ENCODE measurements at places on chromosomes 11 and 22.

GRCh38 chr11:94678236-94678635 is 89.9 kb upstream of the AMOTL1 start:
- no peak for DNase-seq

- no peak for DNase-seq
Measured at GRCh38 chr11:66891851-66892660, 35.2 kb downstream of the LRFN4 start.

- DNase-seq: peak; percentile 86
Measured at GRCh38 chr11:126359431-126360048, 4.1 kb downstream of the ST3GAL4 start.

DNA sequence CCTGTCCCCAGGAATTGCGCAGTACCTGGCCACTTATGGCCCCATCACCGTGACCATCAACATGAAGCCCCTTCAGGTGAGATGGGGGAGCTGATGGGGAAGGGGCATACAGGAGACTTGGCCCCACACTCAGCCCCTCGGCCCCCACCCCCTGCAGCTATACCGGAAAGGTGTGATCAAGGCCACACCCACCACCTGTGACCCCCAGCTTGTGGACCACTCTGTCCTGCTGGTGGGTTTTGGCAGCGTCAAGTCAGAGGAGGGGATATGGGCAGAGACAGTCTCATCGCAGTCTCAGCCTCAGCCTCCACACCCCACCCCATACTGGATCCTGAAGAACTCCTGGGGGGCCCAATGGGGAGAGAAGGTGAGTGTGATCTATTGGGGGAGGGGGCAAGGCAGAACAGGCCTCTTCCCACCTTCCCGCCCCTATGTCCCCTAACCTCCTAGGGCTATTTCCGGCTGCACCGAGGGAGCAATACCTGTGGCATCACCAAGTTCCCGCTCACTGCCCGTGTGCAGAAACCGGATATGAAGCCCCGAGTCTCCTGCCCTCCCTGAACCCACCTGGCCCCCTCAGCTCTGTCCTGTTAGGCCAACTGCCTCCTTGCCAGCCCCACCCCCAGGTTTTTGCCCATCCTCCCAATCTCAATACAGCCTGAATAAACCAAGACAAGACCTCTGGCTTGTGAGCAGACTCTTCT is 3.6 kb downstream of the CTSW start:
- DNase-seq: no peak

DNA sequence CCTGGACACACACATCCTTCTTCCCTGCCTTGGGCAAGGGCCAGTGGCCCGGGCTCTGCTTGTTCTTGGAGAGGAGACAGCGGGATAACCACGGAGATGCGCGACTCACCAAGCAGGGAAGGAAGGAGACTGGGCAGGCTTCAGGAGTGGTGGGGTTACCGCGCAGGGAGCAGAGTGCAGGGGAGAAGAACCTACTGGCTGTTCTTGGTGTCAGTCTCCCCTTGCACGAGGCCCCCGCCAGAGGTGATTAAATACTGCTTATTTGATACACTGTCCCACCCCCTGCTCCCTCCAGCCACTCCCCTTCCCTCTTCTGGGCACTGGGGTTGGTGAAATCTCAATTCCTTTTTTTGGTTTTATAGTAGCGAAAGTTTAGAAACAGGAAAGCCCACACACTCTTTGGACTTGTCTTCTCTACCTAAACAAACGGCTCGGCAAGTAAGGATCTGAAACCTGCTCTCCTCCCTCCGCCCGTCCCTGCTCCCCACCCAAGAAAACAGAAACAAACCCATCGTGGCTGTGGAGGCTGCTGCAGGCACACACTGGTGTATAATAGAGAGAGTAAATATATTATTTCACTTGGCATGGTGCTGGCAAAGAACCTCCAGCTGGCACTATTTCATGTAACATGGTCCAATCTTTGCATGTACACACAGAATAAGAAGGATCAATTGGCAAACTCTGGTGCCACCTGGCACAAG is 10.8 kb downstream of the LARGE2 start:
- DNase-seq: no peak

- no peak for DNase-seq
Measured at GRCh38 chr11:110832539-110832938, 120.3 kb upstream of the ARHGAP20 start.

- DNase-seq: no peak
Measured at GRCh38 chr22:35911877-35912276, 116.7 kb downstream of the RBFOX2 start.

- peak; percentile 50 for DNase-seq
Measured at GRCh38 chr22:21712751-21713427, 22.7 kb downstream of the YPEL1 start.

GRCh38 chr22:27329966-27330645 is 471.4 kb downstream of the MN1 start:
- DNase-seq: no peak

DNA sequence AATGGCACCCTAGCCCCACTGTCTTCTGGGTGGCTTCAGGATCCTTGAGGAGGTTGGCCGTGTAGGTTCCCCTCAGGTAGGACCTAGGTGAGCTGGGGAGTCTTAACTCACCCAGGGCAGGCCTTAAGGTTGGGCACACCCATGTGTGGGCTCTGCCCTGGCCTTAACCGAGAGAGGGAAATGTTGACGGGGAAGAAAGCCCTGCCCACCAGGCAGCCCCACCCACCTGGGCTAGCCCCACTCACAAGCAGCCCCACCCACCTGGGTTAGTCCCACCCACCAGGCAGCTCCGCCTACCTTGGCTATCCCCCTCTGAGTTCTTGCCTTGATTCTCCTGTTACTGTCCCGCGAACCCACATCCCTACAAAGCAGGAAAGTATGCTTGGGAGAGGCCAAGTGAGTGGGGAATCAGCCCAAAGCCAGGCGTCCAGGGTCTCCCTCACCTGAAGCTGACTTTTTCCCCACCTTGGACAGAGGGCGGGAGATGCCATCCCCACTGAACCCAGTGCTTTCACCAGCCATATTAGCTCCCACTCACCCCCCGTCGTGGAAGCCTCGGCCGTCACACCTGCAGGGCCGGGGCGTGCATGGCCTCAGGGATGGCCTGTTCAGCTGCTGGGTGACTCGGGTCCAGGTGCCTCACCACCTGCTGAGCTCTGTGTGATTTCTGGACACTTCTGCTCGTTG is at the start of gene MYEOV:
Gene MYEOV (plus strand): TSS at position 337 of the 687 bp plus-strand sequence. CDS start 1,200 bp downstream, outside the sequence.
- no peak for DNase-seq

DNA sequence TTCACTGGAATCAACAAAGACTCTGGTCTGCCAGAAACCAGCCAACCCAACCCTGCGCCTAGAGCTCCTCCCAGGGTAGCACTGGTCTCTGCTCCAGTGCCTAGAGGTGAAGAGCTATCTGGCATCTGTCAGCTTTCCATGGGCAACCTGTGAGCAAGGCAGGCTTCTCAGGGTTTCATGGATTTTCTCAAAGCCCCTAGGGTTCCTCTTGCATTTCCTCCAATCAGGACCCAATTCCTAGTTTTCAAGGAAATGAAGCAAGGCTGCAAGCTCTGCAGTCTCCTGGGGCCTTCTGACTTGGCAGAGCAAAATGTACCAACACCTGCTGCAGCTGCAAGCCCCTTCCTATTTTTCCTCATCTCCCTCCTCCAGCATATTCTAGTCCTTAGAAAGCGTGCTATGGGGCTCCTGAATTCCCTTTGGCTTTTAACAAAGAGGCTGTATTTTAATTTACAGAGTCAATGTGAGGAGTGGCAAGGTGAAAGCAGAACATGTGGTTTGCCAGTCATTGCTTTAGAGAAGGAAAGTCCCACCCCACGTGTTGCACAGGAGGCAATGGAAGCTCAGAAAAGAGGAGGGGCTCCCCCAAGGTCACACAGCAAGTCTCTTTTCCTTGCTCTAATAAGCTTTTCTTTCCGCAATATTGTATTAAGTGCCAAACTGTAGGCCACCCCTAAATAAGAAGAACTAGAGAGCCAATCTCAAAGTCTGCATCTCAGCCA is 33.0 kb upstream of the RIC3 start:
- DNase-seq: no peak

GRCh38 chr22:43723816-43724215 is 88.3 kb downstream of the EFCAB6 start:
- no peak for DNase-seq

GRCh38 chr11:60910711-60911380 is 3.1 kb upstream of the TMEM109 start:
- DNase-seq: no peak

GRCh38 chr11:127126986-127127385 is 126.4 kb upstream of the KIRREL3 start:
- no peak for DNase-seq

GRCh38 chr11:65947133-65947532 is 1.9 kb downstream of the TSGA10IP start:
- DNase-seq: no peak

DNA sequence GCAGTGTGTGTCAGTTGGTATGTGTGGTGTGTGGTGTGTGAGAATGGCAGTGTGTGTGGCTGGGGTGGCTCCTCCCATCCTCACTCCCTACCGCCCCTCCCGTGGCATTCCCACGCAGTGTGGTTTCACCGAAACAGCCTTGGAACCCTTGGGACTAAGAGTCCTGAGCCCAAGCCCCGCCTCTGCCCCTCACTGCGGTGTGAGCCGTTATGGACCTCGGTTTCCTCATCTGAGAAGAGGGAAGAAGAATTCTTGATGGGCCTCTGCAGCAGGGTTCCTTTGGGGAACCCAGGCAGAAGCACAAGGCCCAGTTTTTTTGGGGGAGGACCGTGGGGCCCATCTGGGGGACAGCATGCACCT is 7.2 kb downstream of the UPK3A start:
- no peak for DNase-seq

GRCh38 chr11:112864672-112865071 is 96.5 kb upstream of the NCAM1 start:
- DNase-seq: no peak

DNA sequence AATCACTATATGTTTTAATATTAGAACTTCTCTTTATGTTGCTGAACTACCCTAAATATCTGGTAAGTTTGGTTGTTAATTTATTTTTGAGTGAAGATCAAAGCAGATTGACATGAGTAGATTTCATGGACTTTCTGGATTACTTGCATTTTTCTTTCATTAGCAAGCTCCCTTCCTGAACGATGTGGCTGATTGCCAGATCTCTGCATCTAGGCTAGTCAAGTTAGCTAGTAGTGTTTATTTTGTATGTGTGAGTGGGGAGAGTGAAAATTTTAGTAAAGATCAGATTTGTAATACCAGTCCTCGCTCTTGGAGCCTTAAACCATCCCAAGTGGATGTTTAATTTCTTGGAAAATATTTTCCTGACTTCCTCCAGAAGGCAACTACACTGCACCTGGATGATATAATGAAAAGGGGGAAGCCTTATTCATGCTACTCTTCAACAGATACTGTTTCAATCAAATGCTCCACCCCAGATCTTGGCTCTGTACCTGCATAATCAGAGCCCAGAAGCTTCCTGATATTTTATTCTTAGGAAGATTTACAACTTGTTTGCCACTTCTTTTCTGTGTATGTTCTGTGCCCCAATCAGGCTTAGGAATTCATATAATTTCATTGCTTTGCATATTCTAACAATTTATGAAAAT is 143.2 kb upstream of the GRIA4 start:
- DNase-seq: no peak

GRCh38 chr22:17742527-17742902 is 31.8 kb downstream of the BID start:
- DNase-seq: no peak

DNA sequence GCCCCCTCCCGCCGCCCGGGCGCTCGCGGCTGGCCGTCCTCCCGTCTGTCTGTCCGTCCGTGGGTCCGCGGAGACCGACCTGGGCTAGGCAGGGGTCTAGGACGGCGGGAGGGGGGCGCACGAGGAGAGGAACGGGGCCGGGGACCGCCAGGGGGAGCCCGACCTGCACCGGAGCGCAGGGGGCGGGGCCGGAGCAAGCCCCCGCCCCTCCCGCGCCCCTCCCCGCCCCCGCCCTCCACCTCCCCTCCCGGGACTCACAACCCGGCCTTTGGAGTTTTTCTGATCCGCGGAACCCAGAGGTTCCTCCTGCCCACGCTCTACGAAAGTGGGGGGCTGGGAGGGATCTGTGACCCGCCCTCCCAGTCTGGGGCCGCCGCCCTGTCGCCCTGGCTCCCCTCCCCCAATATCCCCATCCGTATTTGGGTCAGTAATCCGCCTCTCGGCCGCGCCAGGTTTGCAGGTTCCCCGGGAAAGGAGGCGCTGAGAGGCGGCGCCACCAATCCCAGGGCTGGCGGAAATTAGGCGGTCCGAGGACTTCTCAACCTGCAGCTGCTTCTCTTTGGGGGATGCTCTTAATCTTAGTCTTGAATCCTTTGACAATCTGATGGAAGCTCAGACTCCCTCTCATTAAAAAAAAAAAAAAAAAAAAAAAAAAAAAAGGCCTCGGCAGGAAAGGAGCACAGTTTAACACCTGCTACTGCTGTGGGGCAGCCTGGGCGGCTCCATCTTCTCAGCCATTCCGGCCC is 925 bp upstream of the KCNJ11 start:
- DNase-seq: peak; percentile 14

GRCh38 chr22:24703101-24703500 is 71.4 kb downstream of the PIWIL3 start:
- no peak for DNase-seq

- DNase-seq: peak; percentile 89
Measured at GRCh38 chr11:114846416-114846791, 168.1 kb downstream of the NXPE2 start.

GRCh38 chr11:44397586-44398178 is 87.7 kb upstream of the ALX4 start:
- no peak for DNase-seq

DNA sequence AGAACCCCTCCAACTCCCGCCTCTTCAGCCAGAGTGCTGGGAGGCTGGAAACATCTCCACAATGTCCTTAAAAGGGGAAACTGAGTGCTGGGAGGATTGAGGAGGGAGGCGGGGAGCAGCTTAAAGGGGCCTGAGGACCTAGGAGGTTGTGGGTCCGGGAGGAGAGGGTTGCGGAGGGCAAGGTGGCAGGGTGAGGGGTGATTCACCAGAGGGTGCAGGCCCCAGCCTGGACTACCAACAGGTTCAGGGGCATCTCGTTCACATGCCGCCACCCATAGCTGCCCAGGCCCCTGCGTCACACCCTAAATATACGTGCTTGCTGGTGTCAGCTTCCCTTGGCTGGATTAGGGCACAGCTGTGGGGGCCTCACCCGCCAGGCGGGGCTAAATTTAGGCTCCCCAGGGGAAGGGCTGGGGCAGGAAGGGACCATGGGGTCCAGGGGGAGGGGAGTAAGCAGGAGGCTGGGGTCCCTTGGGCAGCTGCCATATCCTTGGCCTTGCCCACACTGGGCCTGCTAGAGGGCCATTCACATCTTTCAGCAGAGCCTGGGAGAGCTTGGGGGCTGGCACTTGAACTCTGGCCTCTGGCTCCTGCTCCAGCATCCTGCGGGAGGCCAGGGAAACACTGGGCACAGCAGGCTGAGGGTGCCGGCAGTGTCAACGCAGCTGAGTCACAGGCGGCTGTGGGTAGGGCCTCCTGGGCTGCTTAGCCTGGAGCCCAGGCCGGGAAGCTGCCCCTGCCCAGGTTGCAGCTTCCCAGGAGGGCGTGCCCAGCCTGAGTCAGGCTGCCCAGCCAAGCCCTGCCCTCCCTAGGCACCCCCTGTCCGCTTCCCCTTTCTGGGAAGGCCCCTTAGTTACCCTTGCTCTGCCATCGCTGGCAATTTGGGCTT is 1.3 kb downstream of the EHBP1L1 start:
- DNase-seq: no peak

GRCh38 chr11:83554876-83555275 is 268.7 kb upstream of the CCDC90B start:
- peak; percentile 17 for DNase-seq

All from DMS 273 treated with DMSO at 0.1 percent for 48 hours (cell line).